Urothelium cell line (cell line): ENCODE measurements at places on chromosomes 2 and 18.

- peak; percentile 33 for DNase-seq
Measured at GRCh38 chr2:198441246-198441645, 636.9 kb downstream of the PLCL1 start.

- DNase-seq = no peak
Measured at GRCh38 chr2:235984552-235984951, 183.6 kb downstream of the GBX2 start.

DNA sequence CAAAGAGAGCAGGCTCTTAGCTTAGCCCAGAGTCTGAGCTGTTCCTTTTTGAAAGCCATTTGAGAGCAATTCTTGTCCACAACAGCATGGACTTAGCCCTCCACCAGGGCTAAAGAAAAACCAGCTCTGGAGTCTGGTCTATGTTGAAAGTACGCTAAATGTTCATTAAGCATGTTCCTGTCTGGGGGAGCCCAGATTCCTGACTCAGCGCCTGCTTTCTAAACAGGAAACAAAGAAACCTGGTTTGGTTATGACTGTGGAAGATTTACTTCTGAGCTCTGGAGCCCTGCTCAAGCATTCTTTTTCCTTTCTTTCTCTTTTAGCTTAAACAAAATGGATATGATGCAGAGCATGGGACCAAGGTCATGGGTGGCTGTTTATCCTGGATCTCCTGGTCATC lies 279.8 kb downstream of the RBM43 start:
- DNase-seq = no peak

GRCh38 chr2:190266314-190266713 lies 53.3 kb downstream of the HIBCH start:
- no peak for DNase-seq

- no peak for DNase-seq
Measured at GRCh38 chr2:82852787-82853186, 1606.3 kb downstream of the SUCLG1 start.

DNA sequence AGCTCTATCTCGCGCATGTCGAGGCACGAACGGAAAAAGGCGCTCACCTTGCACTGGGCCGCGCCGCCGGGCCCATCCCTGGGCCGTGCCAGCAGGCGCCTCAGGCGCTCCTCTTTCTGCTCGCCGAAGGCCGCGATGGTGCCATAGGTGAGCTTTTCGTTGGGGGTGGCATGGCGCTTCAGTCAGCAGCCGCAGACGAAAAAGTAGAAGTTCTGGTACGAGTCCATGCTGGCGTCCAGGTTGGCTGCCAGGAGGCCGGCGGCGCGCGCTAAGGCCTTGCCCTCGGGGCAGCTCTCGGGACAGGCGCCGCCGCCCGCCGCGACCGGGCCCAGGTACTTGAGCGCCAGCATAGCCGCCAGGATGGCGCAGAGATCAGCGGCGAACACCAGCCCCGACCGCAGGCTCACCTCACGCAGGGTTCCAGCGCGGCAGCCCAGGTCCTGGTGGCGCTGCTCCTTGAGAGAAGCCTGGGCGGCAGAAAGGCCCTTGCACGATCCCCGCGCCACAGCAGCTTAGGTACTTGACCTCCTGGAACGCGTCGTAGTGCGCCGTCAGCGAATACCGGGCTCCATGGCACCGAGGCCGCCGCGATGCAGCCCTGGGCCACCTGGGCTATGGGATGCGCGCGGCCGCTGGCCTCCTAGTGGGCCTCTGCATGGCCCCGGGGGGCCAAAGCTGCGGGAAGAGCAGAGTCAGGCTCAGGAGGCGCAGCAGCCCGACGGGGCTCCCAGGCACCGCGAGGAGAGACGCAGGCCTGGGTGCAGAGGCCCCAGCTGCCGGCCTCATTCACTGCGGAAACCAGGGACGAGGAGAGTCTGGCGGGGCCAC lies 12.8 kb downstream of the ALPG start:
- no peak for DNase-seq

- DNase-seq = no peak
Measured at GRCh38 chr2:20107776-20108175, 56.3 kb upstream of the LAPTM4A start.

GRCh38 chr2:111667542-111668273 lies 216.3 kb downstream of the ANAPC1 start:
- DNase-seq = peak; percentile 38

DNA sequence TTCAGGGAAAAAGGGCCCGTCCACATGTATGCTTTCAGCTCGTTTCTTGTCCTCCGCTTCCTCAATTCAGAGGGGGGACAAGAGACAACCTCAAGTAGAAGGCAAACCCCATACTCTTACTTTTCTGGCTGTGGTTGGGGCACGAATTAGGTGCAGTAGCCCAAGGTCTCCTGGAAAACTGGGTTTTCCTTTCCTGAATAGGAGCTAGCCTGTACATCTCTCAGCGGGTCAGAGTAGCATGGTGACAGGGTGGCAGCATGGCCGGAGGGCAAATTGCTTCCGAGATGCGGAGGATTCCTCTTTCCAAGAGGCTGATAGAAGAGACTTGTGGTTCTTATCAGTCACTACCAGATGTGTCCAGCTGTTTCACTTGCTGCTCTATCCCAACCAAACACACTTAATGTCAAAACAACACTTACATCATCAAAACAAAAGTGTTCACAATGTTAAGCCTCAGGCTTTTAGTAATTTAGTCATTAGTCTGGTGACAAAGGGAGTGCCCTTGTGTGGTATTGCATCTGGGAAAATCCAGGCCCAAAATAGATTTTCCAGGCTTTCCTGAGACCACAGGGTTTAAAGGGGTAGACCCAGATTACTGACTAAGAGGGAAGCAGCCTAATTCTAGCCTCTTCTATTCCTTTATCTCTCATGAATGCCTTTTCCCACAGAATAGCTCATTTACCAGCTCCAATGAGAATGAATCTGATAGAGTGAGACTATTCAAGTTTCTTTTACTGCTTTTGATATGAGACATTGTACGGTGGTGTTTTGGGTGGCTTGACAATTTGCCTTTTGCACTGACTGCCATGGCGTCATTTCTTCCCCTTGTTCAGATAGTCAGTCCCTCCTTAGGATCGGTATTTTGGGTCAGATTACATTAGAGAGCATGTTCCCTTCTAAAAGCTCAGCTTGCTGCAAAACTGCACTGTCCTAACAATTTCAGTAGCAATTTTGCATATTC lies 162.0 kb downstream of the LTBP1 start:
- no peak for DNase-seq

DNA sequence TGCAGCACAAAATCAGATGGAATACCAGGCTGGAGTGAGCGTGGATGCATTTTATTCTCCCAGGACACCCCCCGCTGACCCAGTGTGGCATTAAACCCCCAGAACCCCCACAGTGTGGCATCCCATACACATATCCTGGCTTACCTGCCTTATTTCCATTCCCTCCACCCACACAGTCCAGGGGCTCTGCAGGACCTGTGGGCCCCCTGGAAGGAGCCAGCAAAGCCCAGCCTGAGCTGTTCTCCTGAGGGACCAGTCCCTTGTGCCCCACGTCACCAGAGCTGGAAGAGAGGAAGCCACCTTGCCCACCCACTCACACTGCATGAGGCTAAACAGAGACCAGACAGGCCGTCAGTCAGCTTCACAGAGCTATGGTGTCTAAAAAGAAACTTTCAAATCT lies 20.1 kb downstream of the ST8SIA5 start:
- DNase-seq = no peak

DNA sequence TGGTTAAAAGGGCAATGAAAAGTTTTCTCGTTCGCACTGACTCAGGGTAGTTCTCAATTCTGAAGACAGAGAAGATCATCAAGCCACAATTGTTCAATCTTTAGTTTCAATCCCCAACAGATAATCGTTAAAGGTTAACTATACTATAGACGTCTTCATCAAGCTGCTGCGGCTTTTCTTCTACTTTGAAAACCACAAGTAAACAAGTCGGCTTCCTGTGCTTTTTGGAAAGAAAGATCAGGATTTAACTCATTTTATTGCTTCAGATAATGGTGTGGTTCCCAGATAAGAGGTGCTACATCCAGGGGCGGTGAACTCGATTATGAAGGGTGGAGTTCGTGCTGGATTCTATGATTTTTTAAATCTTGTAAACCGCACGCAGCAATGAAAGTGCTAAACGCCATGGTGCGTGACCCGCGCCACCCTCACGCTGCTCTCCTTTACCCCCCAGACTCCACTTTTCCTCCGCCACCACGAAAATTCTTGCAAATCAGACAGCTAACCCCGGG lies 545 bp upstream of the CDCA7 start:
- DNase-seq = peak; percentile 30

- DNase-seq = no peak
Measured at GRCh38 chr2:120873958-120874887, 138.6 kb downstream of the GLI2 start.

DNA sequence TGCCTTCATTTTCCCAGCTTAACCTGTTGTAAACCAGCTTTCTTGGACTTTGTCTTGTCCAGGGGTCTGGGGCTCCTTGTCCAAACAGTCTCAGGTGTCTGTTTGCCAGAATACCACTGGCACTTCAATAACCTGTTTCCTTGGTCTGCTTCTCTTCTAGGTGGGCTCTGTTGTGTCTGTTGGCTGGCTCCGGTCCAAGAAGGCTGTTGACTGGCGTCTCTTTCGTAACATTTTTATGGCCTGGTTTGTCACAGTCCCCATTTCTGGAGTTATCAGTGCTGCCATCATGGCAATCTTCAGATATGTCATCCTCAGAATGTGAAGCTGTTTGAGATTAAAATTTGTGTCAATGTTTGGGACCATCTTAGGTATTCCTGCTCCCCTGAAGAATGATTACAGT lies 17.0 kb downstream of the SLC20A1 start:
- no peak for DNase-seq

DNA sequence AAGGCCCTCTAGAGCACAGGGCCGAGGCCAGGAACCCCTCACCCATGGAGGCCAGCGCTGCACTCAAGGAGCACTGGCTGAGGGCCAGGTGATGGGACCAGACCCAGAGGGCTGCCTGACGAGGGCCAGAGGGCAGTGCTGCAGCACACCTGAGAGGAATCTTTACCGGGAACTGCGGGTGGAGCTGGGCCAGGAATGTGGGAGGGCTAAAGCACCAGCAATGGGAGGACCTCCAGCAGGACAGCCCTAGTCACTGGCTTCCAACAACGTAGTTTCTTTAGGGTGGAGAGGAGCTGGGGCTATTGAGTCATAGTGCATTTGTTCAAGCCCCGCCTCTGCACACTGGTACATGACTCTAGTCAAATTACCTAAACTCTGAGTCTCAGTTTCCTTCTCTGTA lies 143.4 kb downstream of the TMEM17 start:
- no peak for DNase-seq

GRCh38 chr2:200051611-200051945 lies 96.2 kb downstream of the MAIP1 start:
- DNase-seq = no peak

- DNase-seq = no peak
Measured at GRCh38 chr2:191670076-191670475, 7.9 kb upstream of the NABP1 start.

GRCh38 chr2:196431957-196432356 lies 207.6 kb upstream of the CCDC150 start:
- peak; percentile 11 for DNase-seq

- DNase-seq = no peak
Measured at GRCh38 chr2:54858021-54858681, 134.7 kb downstream of the EML6 start.

- no peak for DNase-seq
Measured at GRCh38 chr2:206201075-206201848, 41.6 kb downstream of the EEF1B2 start.

DNA sequence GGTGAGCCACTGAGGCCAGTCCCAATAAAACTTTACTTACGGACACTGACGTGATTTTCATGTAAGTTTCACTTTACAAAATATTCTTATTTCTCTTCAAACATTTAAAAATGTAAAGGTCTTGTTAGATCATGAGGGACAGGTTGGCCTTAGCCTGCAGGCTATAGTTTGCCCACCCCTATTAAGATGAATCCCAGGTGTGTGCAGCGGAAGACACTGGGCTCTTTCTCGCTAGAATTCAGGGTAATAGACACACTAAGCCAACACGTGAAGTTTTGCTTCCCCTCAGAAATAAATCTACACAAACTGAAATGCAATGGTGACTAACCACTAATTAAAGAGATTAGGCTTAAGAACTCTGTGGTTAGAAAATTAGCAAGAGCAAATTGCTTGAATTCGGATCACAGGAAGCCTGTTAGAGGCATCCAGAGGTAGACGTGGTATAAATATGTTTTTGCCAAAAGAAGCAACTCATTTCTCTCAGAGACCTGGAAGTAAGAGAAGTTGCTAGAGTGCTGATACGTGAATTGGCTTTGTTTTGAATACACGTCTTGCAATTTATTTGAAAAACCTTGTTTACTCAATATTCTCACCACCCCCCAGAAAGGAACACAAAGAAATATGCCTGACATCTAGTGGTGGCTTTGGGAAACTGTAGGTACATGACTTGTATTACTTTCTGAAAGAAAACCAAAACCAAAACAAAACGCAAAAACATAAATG lies 151.6 kb downstream of the DTNB start:
- DNase-seq = peak; percentile 63

DNA sequence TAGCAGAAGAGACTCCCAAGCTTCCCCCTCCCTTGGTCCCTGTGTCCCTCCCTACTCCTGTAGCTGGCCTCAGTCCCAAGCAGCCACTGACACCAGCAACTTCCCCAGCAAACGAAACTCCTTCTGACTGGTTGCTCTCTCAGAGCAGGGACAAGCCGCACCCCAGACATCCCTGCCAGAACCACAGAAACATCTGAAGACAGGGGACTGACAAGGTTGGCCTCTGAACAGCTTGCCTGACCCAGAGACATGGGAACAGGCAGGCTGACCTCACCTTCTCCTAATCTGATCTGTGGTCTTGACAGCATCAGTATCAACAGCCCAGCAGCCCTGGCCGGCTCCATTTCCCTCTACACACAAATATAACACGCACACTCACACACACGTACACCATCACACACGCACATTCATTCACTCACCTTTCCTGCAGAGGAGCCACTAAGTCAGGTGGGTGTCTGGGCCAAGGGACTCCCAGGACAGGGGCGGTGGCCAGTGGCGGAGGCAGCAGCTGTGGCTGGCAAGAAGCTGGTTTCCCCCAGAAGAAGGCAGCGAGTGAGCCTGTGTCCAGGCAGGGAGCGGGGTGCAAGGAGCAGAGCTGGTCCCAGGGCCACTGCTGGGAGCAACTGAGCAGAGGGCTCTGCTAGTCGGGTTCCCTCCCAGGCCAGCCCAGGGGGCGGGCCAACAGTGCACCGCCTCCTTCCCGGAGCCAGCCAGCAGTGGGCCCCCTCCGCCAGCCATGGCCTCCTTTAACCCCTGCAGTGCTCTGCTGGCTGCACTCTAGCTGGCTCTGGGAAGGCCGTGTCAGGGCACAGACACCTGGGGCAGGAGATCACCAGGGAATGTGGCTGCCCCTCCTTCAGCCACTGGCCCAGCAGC lies 59.1 kb downstream of the TNS1 start:
- peak; percentile 71 for DNase-seq

- DNase-seq = no peak
Measured at GRCh38 chr2:21924640-21925285, 801.0 kb downstream of the TDRD15 start.

GRCh38 chr18:60445341-60445740 lies 72.8 kb upstream of the MC4R start:
- DNase-seq = no peak
